ENCODE measurements at places on chromosomes 7 and 10.

DNA sequence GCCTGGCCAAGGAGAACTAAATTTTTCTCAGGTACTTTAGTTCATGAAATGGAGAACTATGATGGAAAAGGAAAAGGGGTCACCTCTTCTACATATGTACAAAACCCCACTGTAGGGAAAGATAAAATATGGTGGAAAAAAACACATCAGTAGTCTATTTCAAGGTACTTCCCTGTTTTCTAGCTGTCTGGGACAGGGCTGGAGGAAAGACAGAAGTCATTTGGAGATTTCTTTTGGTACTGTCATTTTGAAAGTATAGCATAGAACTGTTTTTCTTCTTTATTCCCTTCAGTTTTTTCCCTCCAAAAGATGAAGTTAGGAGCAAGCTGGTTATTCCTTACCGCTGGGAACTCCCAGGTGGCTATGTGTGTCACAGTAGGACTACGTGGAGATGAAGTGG is 196.1 kb downstream of the DOCK4 start:
- no peaks in the 10 kb centered on the region for H3K4me1 ChIP-seq
- H3K4me3 ChIP-seq: no peak overlapping the region
- DNase-seq: no peak
- H3K27me3 ChIP-seq: no peaks in the 10 kb centered on the region
- no peaks in the 10 kb centered on the region for H3K36me3 ChIP-seq

- H3K27me3 ChIP-seq: no peaks in the 10 kb centered on the region
- no peaks in the 10 kb centered on the region for H3K36me3 ChIP-seq
- H3K27ac ChIP-seq: no peak overlapping the region
- DNase-seq: no peak
These were observed 27.9 kb upstream of the CCDC7 start for GRCh38 chr10:32417911-32418547.

DNA sequence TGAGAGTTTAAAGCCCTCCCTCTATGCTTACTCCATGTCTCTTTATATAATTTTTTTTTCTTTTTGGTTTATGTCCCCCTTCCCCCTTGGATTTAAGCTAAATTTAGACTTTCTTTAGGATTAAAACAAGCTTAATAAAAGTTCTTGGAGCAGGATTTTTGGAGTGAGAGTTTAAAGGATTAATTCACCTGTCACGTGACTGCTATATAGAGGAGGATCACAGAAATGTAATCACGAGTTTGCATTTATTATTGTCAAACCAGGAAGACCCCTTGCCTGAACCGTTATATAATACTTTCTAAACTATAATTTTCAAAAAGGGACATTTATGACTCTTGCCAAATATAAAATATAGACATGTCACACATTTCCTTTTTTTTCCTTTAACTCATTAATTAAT is 78.1 kb upstream of the IMMP2L start:
- H3K27ac ChIP-seq: no peak overlapping the region
- no peaks in the 10 kb centered on the region for H3K36me3 ChIP-seq

GRCh38 chr10:33306701-33307519 is 27.6 kb downstream of the NRP1 start:
- no peak for DNase-seq
- no peak overlapping the region for H3K4me3 ChIP-seq
- H3K36me3 ChIP-seq: no peaks in the 10 kb centered on the region
- peaks cover 4% of the 10 kb centered on the region for H3K4me1 ChIP-seq

- no peaks in the 10 kb centered on the region for H3K36me3 ChIP-seq
- peaks cover 10% of the 10 kb centered on the region for H3K27me3 ChIP-seq
- H3K4me1 ChIP-seq: no peaks in the 10 kb centered on the region
- no peak overlapping the region for H3K4me3 ChIP-seq
- DNase-seq: no peak
- no peak overlapping the region for H3K27ac ChIP-seq
These were observed 14.1 kb downstream of the PRLHR start for GRCh38 chr10:118581340-118581739.

All from tibial artery (tissue), 4 donors.